ENCODE measurements at places on chromosomes 1 and 21.

DNA sequence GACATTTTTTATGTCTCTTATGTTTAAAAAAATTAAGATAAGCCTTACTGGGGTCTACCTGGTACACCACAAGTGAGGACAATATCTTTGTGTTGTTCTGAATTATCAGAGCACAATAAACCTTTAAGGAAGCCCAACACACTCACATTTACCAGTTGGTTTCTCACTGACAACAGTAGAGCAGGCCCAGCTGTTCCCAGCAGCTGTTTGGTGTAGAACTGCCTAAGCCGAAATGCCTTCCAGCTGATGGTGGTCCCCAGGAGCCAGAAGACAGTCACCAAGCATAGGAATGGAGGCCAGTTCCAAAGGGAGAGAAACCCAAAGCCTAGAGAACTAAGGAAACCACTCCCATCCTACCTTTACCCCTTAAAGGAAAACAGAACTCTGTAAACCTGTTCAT, 428.6 kb upstream of the CAMK1G start:
- no peak for DNase-seq

- DNase-seq: no peak
Observed at GRCh38 chr1:61053712-61054600, 28.4 kb upstream of the NFIA start.

DNA sequence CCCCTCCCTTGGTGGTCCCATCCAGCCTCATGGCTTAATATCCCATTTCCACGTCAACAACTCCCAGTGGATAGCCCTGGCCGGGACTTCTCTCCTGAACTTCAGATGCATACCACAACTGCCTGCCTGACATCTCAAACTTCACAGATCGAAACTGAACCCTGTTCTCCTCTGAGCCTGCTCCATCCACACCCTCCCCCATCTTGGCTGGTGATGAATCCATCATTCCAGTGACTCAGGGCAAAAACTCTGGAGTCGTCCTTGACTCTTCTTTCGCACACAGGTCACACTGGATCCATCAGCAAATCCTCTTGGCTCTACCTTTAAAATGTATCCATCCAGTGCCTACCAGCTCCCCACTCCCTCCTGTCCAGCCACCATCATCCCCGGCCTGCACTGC, 3.9 kb downstream of the TAS1R2 start:
- DNase-seq: no peak

GRCh38 chr1:179881642-179882252, 338 bp upstream of the TOR1AIP1 start:
- no peak for DNase-seq

GRCh38 chr1:88763649-88764406, 79.8 kb downstream of the PKN2 start:
- no peak for DNase-seq

- DNase-seq: no peak
Observed at GRCh38 chr1:118985640-118986554, 2.2 kb downstream of the TBX15 start.

- DNase-seq: no peak
Observed at GRCh38 chr1:3680488-3681230, 28.3 kb downstream of the TP73 start.

DNA sequence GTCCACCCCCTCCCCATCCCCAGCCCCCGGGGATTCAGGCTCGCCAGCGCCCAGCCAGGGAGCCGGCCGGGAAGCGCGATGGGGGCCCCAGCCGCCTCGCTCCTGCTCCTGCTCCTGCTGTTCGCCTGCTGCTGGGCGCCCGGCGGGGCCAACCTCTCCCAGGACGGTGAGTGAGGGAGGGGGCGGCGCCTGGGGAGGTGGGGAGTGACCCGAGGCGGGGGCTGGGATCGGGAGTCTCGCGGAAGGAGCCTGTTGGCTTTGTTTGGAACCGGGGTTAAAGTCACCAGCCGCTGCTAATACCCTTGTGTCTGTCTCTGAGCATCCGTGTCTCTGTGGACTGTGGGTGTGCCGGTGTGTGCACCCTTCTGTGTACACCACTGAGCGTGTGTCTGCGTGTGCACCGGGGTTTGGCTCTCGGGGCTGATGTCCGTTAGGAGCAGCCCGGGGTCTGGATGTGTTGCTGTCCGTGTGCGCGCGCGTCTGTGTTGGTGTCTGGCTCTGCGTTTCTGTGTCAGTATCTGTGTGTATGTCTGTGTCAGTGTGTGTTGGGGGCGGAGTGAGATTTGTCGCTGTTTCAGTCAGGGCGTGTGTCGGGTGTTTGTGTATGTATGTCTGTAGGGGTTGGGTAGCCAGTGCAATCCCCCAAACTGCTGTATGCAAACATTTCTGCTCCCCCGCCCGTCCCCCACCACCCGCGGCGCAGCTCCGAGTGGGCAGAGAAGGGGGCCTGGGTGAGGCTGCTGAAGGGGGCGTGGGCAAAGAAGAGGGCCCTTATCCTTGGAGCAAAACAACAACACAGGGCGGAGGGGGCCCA, 480 bp downstream of the CADM3 start:
- DNase-seq: no peak

GRCh38 chr21:42062236-42063022, 8.7 kb upstream of the UMODL1 start:
- no peak for DNase-seq

GRCh38 chr1:10051656-10052055, 18.9 kb downstream of the UBE4B start:
- DNase-seq: no peak
